ENCODE measurements at places on chromosomes 13 and 19.
A peak's percentile ranks its signal among the peaks of the same experiment; 100 is the strongest.

- DNase-seq, result no peak
These were observed 67.2 kb downstream of the HSPH1 start for GRCh38 chr13:31094331-31095015.

GRCh38 chr13:21014139-21014501 is 47.3 kb downstream of the LATS2 start:
- no peak for DNase-seq

DNA sequence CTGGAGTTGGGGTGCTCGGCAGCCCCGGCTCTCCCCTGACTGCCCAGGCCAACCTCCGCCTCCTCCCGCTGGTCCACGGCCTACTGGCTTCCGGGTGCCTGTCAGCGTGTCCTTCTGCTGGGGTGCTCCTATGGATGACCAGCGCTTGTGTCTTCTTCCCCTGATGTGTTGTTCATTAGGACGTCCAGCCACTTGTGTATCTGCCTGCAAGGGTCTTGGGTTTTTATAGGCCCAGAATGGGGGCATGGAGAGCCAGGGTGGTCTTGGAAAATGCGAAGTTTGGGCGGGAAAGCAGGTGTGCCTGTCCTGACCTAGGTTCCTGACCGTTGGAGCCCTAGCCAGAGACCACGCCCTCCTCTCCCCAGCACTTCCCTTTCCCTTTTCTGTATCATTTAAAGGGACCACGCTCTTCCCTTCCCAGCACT is 139.8 kb downstream of the SLITRK5 start:
- DNase-seq, result no peak

DNA sequence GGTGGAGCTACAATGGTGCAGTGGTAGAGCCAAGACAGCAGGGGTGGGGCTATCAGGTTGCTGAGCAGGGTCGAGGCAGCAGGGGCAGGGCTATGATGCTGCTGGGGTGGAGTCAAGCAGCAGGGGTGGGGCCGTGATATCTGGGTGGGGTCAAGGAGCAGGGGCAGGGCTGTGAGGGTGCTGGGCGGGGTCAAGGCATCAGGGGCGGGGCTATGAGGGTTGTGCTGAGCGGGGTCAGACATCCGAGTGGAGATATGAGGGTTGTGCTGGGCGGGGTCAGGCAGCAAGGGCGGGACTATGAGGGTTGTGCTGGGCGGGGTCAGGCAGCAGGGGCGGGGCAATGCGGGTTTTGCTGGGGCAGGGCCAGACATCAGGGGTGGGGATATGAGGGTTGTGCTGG is 14.7 kb downstream of the HCN2 start:
- no peak for DNase-seq

DNA sequence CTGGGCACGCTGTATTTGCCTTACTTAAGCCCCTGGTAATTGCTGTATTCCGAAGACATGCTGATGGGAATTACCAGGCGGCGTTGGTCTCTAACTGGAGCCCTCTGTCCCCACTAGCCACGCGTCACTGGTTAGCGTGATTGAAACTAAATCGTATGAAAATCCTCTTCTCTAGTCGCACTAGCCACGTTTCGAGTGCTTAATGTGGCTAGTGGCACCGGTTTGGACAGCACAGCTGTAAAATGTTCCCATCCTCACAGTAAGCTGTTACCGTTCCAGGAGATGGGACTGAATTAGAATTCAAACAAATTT is 676 bp downstream of the BRCA2 start:
- DNase-seq, result no peak

DNA sequence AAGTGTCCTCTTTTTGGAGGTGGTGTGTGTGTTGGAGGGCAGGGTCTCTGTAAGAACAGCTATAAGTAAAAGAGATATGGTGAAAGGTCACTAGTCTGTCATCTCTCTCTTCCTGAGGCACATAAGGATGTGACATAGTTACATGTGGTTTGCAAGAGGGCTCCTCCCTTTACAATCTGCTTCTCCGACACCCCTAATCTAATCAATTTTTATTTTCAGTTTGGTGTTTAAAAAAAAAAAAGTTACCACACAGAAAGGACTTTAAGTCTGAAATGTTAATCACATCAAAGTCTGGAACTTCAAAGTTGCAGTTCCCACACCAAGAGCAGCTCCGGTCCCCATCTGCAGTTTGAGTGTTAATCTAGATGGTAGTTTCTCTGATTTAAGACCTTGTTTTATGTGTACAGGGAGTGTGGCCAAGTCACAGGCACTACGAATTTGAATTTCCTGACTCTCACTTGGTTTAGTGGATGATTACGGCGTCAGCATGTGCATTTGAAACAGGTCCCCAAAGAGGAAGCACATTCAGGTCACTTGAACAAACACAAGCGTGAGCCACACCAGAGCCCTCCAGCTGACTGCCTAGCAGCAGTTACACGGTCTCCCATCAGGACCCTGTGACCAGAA is 53.1 kb downstream of the FOXO1 start:
- peak; percentile 39 for DNase-seq

GRCh38 chr19:41928754-41929535 is 696 bp upstream of the ERFL start:
- DNase-seq, result no peak

- no peak for DNase-seq
These were observed 10.4 kb downstream of the TLE6 start for GRCh38 chr19:2987797-2988196.

DNA sequence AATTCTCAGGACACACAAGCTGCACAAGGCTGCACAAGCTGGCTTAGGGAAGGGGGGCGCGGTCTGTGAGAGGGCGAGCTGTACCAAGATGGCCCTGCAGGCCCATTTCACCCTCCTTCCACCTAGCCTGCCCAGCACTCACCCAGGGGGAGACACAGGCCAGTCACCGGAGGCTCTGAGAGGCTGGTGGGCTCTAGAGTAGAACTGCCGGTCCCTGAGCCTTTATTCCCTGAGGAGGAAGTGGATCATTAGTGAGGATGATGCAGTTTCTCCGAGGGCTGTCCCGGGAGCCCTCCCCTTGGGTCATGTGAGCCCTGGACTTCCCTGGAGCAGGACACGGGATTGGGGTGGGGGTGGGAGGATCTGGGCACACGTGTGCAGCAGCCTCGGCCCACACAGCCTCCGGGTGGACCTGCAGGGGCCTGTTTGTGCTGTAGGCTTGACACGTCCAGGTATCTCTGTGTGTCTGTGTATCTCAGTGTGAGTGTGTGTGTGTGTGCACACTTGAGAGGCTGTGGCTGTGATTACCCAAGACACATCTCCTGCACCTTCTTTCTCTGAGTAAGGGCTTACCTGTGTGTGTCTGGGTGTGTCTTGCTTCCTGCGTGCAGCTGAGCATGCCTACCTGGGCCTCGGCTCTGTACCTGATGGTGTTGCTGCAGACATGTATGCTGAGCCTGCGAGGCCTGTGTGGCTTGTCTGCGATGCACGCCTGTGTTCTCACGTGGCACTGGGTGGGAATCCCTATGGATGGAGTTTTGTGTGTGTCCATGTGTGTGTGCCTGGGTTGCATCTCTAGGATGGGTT is at the start of gene ACP5:
ACP5 (minus strand) TSS at position 195 of the 807 bp plus-strand sequence. CDS start 328 bp downstream, outside the sequence.
- no peak for DNase-seq

DNA sequence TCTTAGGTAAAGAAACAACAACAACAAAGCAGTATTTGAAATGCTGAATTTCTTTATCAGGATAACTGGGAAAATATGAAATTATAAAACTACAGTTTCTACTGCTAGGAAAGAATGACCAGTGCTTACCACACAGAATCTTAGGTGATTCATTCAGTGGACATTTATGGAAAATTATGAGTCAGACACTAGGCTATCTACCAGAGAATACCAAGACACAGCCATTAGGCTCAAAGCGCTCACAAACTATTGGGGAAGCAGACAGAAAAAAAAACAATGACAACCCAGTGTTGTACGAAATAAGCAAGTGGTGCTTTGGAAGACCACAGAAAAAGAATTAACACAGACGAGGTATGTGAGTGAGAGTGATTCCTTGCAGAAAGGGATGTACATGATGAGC is 1019.5 kb downstream of the PCDH9 start:
- DNase-seq, result no peak

DNA sequence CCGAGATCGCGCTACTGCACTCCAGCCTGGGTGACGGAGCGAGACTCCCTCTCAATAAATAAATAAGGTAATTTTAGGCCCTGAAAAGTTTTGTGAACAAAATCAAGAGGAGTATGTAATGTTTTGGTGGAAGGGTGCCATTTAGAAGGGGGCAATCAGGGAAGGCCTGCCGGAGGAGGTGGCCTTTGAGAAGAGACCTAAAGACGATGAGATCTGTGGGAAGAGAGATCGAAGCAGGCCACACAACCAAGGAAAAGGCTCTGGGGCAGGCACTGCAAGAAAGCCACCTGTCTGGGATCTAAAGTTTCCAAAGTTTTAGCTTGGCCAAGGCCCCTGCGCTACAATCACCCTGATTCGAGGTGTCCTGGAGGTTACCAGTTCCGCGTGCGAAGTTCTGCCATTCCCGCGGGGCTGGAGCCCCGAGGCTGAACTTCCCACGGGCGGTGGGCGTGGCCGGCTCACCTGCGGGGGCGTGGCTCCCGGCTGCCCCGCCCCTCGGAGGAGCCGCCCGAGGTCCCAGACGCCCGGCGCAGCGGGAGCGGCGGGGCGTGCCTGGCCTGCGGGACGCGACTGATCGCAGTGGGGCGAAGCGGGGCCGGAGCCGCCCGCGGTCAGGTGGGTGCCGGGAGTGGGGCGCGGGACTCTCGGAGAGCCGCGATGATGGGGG is at the start of gene KLC3:
KLC3 (plus strand) TSS at position 519 of the 667 bp plus-strand sequence. CDS start 4,792 bp downstream, outside the sequence.
- peak; percentile 18 for DNase-seq

- DNase-seq, result no peak
These were observed 33.5 kb upstream of the IRS2 start for GRCh38 chr13:109819874-109820273.

DNA sequence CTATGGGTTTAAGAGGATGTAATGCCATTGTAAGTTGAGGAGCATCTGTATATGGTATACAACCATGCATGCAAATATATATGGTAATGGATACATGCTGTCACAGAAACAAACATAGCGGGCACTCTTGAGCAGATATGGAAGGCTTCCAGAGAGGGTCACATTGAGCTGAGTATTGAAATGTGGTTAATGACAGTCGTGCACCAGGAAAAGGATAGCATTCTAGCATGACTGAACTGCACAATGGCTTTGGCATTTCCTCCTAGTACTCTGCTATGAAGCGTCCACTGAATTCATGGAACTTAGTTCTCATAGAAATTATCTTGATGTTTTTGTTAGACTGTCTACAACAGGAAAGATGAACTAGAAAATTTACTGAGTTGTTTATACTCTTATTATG is 25.2 kb downstream of the DGKH start:
- no peak for DNase-seq

DNA sequence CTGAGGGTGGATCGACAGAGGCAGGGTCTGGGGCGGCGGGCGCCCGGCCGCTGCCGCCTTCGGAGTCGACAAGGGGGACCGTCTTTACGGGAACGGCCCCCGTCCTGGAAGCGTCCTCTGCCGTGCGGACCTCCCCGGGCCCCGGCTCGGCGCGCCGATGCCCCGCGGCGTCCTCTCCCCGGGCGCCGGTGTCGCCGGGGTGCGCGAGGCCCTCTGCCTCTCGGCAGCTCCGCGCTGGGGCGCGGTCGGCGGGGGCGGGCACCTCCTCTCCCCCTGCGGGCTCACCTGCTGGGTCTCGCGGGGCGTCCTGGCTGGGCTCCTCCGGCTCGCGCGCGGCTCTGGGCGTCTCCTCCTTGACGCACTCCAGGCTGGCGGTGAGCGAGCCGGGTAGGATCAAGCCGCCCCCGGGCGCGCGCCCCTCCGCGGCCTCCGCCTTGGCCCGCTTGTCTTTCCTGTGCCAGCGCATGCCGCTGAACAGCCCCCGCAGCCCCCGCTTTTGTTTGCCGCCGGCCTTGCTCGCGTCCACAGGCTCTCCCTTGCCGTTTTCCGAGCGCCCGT is 1.5 kb downstream of the AMER2 start:
- DNase-seq, result peak; percentile 23

- no peak for DNase-seq
These were observed 128.8 kb downstream of the ZDHHC20 start for GRCh38 chr13:21330126-21330861.

GRCh38 chr13:34361560-34361959 is 543.6 kb downstream of the RFC3 start:
- no peak for DNase-seq

DNA sequence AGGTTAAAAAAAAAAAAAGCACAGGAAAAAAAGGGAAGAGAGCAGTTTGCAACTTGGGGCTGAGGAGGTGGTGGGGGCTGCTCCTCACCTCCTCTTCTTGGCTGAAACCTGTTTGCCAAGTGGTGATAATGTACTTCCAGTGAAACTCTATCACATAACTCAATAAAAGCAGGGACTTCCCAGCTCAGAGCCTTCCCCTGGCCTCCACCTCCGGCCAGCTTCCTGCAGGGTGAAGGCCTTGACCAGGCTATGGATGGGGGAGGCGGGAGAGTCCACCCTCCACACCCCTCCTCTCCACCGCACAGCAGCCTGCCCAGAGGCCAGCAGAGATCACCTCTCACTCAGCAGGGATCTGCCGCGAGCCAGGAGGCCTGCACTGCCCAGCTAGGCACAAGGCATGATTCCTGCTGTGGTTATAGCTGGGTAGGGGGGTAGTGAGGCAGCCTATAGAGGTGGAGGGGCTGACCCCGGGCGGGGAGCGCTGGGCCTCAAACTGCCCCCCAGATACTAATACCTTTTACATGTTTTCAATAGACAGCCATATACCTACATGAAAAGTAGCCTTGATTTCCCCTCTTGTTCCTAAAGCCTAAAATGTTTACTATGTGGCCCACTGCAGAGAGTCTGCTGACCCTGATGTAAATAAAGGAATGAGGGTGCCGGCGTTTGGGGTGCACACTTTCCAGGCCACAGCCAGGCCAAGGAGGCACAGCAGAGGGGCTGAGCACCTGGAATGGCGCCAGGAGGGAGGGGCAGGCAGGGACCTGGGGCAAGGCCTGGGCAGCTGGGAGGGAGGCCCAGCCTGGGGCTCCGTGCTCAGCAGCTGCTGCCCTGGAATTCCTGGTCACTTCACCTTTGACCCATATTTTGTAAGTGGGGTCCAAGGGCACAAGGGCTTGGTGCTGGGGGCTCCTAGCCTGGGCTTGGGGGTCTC is 10.3 kb downstream of the ZNF787 start:
- no peak for DNase-seq

GRCh38 chr13:20704459-20705069 is 1.1 kb downstream of the IL17D start:
- no peak for DNase-seq

DNA sequence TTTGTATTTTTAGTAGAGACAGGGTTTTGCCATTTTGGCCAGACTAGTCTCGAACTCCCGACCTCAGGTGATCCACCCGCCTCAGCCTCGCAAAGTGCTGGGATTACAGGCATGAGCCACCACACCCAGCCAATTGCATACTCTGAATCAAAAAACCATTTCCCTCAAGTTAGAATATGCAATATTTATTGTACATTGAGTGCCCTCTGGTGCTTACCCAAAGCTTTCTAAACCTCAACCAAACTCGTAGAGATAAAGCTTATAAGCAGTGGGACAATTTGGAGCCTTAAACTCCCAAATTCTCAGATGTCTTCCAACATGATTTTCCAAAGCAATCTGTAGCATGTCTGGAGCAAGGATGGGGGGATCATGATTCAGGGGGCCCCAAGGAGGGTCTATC is 22.4 kb downstream of the RFXAP start:
- DNase-seq, result no peak

DNA sequence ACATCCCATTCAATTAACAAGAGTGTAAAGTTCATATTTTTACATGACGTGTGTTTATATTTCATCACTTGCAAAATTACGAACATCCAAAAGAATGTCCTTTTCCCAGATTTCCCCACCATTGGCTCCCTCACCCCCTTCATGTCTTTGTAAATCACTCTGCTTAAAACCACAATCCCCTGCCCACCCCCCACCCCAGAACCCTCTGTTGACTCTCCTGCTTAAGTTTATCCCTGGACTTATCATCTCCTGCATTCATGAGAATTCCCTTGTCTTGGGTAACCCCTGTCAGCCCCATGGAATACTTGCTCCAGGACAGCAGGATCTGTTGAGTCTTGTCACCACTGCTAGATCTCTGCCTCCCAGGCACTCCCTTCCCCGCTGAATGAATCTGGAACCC is 109.9 kb downstream of the COL4A1 start:
- DNase-seq, result no peak
